SJSA1 (cell line): ENCODE measurements at places on chromosomes 4 and X. TPM values are rescaled to one million over a fixed set of nuclear protein-coding genes. Genes with fewer than 3 reads are reported as not detected.

Gene BGN
- total RNA-seq, result 0.08 TPM in 1 of 2 replicates, not detected in the other

Gene CXCL9
- total RNA-seq, result not detected in 2 replicates

Gene YY2
- 0.53 and 1.7 TPM in 2 replicates for total RNA-seq

Gene MTCP1
- 2.0 and 2.1 TPM in 2 replicates for total RNA-seq

Gene FMR1
- total RNA-seq, result 23.4 and 36.0 TPM in 2 replicates

Gene CHRDL1
- 0.89 and 3.6 TPM in 2 replicates for total RNA-seq

Gene TMPRSS11B
- not detected in 2 replicates for total RNA-seq

Gene RPL9
- 868 and 1,737 TPM in 2 replicates for total RNA-seq

Gene SYNPO2
- total RNA-seq, result 2.8 and 4.7 TPM in 2 replicates

- DNase-seq, result no peak
Observed at GRCh38 chrX:153944140-153944799, at the start of gene RENBP. TSS of gene RENBP (minus strand) at chrX:153944643. CDS start at chrX:153944610, 33 bp downstream.

DNA sequence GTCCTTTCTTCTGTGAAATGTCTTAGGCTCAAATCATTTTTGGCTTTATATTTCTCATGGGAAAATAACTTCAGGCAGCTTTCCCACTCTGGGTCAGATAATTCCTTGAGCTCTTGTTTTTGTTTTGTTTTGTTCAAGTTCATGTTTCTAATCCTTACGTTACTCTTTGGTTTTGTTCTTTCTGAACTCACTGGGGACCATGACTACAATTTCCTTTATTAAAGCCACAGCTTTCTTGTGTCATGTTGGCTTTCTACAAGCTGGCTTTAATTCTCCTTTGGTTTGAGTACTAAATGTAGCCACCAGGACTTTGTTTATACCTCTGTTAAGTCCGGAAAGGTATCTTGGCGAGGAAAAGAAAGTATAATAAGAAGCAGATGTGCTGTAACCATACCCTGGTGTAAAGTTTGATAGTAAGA lies 30.8 kb upstream of the ANXA3 start:
- peak; percentile 19 for DNase-seq

DNA sequence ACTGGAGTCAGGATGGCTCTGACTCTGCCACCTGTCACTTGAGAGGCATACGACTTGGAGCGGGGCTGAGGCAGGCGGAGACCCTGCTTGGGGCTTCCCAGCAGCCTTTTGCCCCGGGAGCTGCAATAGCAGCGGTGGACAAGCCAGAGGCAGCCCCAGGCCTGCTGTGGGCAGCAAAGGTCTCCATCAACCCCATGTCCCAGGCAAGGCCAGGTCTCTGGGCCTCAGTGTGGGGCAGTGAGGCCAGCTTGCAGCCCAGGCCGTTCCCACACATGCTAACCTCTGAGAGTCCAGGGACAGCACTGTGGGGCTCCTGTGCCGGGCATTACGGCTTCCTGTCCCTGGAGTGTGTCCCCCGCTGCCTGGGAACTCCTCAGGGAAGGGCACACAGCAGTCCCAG lies 53.0 kb downstream of the FAM53A start:
- DNase-seq, result no peak

GRCh38 chr4:179747218-179747910 lies 2305.1 kb upstream of the AGA start:
- no peak for DNase-seq

DNA sequence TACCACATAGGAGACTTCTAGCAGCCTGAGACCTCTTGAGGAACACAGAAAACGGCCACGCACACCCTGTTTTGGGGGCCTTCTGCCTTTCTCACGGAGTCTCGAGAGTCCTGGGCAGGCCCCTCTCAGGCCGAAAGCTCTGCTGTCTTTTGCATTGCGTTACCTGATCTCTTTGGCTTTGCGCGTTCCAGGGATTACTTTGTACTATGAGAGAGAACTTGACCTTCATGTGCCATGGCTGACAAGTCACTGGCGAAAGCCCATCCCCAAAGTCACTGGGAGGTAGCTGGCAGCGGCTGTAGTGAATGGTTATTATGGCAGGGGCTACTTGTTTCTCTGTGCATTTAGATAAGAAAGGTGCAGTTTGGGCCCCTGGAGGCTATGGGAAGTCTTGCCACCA lies 8.0 kb upstream of the NAT8L start:
- no peak for DNase-seq

DNA sequence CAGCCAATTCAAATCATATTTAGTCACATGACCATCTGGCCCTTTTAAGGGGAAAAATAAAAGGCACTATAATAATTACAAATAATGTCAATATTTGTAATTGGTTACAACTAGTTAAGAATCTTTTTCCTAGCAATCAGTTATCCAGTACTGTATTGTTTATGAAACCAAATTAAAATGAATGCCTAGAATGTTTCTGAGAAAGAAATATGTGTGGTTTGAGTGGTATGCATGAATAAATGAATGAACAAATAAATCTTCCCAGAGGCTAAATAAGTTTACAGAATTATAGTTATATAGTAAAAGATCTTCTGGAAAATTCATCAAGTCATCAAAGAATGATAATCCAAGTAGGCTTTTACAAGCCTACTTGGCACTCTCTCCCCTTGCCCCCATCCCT lies 55.8 kb upstream of the F8A3 start:
- no peak for DNase-seq

- DNase-seq, result no peak
Observed at GRCh38 chrX:19810802-19811201, 76.6 kb downstream of the SH3KBP1 start.

GRCh38 chr4:38612646-38613414 lies 51.2 kb upstream of the KLF3 start:
- DNase-seq, result no peak

GRCh38 chrX:48939524-48940228 lies 17.7 kb downstream of the OTUD5 start:
- DNase-seq, result no peak
